Fibroblast of pulmonary artery (primary cell): ENCODE measurements at places on chromosomes 1 and 21.

DNA sequence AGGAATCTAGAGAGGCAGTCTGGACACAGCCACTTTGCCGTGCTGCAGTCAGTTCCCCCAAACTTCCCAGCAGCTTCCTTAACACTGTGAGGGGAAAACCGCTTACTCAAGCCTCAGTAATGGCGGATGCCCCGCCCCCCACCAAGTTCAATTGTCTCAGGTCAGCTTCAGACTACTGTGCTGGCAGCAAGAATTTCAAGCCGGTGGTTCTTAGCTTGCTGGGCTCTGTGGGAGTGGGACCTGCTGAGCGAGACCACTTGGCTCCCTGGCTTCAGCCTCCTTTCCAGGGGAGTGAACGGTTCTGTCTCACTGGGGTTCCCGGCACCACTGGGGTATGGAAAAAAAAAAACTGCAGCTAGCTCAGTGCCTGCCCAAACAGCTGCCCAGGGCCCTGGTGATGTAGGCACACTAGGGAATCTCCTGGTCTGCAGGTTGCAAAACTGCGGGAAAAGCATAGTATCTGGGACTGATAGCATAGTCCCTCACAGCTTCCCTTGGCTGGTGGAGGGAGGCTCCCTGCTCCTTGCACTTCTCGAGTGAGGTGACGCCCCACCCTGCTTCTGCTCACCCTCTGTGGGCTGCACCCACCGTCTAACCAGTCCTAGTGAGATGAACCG, 23.7 kb upstream of the HFM1 start:
- DNase-seq = peak; percentile 6

DNA sequence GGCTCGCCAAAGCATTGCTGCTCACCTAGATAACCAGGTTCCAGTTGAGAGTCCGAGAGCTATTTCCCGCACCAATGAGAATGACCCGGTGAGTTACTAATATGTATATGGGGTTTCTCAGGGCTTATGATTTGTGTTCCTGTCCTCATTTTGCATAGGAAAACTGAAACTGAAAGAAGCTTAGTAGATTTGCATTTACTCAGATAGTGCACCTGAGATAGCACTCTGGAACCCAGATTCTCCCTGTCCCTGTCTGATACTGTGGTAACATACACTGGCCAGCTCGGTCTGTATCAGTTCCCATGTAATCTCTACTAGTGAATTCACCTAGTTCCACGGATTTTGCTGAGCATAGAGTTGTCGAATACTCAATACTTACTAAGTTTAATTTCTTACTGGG, 28.1 kb downstream of the DAP3 start:
- DNase-seq = no peak

- DNase-seq = no peak
Measured at GRCh38 chr1:197096137-197096536, 29.1 kb upstream of the F13B start.

GRCh38 chr1:235855811-235856429, 10.8 kb downstream of the LYST start:
- DNase-seq = no peak

DNA sequence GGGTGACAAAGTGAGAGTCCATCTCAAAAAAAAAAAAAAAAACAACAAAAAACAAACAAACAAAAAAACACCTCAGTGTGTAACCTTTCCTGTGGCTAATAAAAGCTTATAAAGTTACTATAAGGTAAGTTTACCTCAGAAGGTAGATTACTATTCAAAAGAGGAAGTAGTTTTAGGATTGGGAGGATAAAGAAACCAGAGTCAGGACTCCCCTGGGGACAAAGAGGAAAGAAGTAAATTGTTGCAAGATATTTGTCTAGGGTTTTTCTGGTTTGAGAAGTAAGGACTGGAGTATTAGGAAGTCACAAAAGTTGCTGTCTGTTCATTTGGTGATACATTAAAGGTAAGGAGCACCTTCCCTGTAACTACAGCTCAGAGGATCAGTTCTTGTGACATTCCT, 23.8 kb upstream of the CENPF start:
- DNase-seq = no peak

DNA sequence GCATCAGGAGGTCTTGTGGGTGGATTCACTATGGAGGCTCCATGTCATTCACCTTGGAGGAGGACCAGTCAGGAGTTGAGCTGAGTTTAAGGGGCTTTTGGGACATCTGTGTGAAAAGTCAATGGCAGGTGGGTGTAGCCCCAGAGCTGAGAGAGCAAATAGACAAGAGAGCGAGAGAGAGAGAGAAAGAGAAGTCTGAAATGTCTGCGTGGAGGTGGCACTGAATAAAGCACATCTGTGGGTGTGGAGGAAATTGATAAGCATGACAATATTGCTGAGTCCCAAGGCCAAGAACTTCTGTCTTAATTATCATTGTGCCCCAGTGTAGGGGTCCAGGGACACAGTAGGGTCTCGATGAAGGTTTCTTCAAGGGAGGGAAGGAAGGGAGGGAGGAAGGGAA, 79.5 kb upstream of the VAMP3 start:
- no peak for DNase-seq

DNA sequence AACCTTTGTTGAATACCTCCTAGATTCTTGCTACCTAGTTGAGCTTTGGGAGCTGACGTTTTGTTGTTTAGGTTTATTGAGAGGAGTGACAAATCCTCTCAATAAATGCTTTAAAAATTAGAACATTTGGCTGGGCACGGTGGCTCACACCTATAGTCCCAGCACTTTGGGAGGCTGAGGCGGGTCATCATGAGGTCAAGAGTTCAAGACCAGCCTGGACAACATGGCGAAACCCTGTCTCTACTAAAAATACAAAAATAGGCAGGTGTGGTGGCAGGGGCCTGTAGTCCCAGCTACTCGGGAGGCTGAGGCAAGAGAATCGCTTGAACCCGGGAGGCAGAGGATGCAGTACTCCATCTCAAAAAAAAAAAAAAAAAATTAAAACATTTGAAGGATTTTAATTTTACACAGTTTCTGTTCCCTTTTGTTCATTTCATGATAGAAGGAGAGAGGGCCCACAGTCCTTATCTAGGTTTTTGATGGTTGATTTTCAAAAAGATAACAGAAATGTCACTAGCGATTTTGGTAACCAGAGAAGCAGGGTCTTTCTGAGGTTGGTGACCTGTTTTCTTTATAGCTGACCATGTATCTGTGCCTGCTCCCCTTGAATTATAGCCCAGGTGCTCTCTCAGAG, 44.2 kb upstream of the PIGV start:
- no peak for DNase-seq

DNA sequence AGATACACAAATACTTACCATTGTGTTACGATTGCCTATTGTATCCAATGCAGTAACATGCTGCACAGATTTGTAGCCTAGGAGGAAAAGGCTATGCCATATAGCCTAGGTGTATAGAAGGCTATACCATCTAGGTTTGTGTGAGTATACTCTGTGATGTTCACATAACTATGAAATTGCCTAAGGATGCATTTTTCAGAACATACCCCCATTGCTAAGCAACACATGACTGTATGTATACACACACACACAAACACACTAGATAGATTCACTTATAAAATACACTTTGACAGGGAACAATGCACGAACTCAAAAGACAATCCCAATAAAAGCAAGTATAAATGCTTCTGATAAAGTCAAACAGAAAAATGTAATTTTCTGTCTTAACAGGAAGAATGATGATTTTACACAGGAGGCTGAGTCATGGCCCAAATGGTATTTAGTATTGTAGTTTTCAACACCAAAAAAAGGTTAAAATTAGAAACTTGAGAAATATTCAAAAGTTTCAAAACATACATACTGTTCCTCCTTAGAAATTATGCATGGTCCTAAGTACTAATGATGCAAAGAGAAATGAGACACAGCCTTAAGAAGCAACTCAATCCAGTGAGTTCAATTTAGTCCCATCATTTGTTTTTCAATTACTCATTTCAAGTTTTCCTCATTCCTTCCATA, 12.2 kb downstream of the FH start:
- DNase-seq = peak; percentile 52

DNA sequence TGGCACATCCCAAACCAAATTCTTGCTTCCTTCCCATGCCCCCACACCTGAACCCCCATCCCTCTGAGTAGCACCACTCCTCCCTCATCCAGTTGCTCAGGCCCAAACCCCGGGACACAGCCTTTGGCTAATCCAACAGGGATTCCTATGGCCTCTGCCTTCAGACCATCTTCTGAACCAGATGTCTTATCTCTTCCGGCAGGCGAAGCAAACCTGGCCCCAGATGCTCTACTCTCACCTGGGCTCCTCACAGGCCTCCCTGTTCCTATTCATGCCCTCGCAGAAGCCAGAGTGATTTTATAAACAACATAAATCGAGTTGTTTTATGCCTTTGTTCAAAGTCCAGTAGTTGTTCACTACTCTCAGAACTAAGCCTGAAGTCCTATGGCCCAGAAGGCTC, 12.5 kb upstream of the KCNA2 start:
- no peak for DNase-seq

DNA sequence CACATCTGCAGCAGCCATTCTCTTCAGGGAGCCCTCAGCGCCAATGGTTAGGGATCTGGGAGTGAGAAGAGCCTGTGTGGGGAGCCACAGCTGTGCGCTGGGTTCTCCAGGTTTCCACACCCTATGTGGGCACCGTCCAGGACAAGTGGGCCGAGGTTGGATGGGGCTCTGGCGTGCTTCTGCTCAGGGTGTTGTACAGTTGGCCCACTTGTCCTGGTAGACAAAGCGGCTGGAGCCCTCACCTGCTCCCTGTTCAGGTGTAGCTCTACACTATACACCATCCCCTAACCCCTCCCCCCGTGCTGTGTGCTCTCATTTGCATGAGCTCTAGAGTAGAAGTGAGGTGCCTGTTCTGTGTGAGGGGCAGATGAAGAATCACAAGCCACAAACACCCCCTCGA, 12.2 kb downstream of the SH3BP5L start:
- no peak for DNase-seq

GRCh38 chr1:192615055-192615454, 20.9 kb upstream of the RGS13 start:
- DNase-seq = no peak

DNA sequence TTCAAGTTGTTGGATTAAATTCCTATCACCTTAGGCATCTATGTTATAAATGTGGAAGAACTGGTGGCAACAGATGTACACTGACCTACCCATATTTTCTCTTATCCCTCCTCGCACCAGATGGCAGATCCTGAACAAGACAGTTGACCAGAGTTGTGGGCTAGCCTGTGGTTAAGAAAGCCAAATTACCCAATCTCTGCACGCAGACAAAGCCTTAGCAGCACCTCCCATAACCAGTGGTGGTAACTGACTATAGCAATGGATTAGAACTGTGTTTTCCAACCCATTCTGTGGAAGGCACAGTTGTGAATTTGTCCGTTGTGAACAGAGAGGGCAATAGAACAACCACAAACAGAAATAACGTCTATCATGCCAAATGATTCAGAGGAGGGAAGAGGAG, 20.6 kb downstream of the ABCB10 start:
- no peak for DNase-seq

DNA sequence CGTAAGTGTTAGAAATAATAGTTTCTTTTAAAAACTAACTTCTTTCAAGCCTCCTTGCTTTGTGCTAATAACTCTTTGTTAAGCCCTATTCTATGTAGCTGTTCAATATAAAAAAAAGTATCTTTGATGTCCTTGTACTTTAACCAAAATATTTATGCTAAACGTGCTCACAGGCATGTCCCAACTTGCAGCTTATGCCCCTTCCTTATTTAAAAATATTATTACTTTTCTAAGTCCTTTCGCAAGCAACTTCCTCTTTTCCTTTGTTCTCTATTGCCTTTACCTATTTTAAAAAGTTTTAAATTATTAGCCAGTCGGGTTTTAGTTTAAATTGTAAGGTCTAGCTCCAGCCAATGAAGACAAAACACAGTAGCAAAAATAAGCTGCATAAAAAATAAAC, 43.4 kb upstream of the NBPF3 start:
- no peak for DNase-seq

DNA sequence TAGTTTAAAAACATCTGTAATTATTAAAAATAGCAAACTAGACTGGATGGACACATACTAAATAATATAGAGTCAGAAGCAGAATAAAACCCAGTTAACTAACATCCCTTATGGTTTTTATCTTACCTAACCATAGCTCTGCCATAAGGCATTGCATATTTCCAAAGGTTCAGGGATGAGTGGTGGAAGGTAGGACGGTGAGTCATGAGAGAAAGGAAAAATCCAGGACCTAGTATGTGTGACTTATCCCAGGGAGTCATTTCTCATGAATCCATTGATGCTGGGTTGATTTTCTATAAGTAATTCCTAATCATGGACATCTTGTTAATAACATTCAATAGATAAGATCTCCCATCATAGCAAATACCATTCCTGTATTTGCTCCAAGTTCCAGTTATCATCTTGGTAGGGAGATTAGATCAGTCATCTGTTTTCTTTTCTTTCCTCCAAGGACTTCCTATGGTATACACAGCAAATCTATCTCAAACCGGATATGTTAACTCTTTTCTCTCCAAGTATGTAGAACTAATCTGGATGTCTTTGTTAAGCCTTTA, 490.7 kb upstream of the B3GALT2 start:
- DNase-seq = no peak

GRCh38 chr1:23425193-23425494, 596 bp upstream of the TCEA3 start:
- no peak for DNase-seq
